CD4-positive, alpha-beta T cell treated with Interleukin-17A for 1 hour (primary cell): ENCODE measurements at places on chromosomes 4 and X.

GRCh38 chr4:72631296-72631695 lies 62.3 kb upstream of the ADAMTS3 start:
- no peak for DNase-seq

DNA sequence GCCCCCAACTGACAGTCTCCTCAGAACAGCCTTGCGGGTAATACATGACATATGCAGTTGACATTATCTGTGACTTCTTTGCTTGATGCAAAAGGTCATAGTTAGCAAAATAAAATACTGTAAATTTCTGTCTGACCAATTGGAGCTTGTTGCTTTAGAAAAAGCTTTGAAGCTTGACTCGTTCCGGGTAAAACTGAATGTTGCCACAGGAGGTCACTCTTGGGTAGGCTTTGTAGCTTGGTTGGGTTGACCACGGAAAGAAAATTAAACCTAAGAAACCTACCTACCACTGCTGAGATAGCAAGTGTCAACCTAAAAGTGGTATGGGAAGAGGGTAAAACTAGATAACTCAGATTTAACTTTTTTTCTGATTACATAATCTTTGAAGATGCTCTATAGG lies 23.2 kb downstream of the PRPS2 start:
- peak; percentile 59 for DNase-seq

DNA sequence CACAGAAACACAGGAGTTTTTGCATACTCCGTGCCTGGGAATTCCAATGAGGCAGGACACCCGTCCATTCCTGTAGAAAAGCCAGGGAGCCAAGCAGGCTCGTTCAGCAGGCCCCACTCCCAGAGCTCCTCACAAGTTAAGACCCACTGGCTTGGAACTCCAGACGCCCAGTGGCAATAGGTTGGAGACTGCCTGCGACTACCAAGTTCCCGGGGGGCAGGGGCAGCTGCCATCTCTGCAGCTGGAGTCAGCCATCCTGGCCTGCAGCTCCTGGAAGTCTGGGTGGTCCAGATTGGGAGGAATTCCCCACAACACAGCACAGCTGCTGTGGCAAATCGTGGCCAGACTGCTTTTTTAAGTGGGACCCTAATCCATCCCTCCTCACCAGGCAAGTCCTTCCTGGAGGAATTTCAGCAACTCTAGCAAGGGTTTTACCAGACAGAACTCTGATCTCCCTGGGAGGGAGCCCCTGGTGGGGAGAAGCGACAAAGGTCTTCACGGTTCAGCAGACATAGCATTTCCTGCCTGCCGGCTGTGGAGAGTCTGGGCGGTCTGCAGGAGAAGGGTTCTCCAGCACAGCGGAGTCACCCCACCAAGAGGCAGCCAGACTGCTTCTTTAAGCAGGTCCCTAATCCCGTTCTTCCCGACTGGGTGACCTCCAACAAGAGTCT lies 231.9 kb downstream of the STPG2 start:
- no peak for DNase-seq

DNA sequence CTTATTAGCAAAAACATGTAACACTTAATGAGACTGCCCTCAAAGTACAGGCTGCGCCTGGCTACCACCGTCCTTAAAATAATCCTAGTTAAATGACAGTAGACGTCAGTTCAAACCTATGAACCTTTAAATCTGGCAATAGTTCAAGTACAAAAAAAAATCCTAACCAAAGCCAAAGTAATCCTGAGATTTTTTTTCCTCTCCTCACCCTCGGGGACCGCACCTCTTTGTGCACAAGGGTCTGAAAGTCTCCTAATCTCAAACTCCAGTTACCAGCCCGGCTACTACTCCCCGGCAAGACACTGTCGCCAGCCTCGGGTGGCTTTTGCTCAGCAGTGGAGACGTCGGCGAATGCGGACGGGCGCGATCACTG lies 439 bp downstream of the SEC31A start:
- DNase-seq = no peak

DNA sequence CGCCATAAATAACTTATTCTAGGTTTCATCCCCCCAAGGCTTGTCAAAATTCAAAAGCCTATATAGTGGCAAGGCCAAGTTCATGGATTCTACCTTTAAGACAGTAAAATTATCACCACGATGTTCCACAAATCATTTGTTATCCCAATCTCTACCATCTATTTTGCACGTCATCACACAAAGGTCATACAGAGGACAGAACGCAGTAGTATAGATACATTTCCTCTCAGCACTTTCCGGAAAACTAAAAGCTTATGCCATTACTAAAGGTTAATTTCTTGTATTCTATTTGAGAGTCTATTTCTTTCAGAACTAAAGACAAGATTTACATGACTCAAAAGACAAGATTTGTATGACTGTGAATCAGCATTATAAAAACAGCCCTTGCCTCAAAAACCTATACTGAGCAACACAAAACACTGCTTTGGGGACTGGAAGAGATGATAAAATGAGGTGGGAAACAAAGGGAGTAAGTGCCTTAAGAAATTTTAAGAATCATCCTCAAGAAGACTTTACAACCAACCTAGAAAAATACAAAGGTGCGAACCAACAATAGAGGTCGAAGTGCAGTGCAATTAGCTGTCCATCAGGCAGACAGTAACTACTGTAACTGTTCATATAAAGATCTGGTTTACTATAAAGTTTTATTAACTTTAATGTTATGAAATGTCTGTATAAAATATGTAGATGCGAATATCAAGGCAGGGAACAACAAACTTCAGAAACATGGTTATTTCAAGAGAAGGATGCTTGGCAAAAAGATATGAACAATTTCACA lies 7.6 kb downstream of the UBE2D3 start:
- peak; percentile 81 for DNase-seq

- DNase-seq = no peak
These were observed 24.5 kb upstream of the VEGFC start for GRCh38 chr4:176817204-176817603.

DNA sequence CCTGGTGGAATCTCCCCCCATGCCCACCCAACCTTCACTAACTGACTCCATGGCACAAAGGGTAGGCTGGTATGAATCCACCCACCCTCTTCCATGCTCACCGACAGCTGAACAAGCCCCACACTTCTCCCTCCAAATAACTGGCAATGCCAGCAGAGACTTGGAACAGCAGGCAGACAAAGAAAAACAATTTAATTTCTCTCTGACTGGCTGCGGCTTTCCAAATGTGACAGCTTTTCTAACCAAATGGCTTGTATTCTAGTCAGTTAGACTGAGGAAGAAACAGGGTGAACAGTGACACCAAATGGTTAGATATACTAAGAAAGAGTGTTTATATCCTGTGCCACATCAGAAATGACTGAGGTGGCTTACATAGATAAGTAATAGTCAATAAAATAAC lies 199.3 kb upstream of the ADAMTS3 start:
- no peak for DNase-seq

- DNase-seq = no peak
These were observed 283.6 kb downstream of the FRMPD4 start for GRCh38 chrX:12421918-12422317.

DNA sequence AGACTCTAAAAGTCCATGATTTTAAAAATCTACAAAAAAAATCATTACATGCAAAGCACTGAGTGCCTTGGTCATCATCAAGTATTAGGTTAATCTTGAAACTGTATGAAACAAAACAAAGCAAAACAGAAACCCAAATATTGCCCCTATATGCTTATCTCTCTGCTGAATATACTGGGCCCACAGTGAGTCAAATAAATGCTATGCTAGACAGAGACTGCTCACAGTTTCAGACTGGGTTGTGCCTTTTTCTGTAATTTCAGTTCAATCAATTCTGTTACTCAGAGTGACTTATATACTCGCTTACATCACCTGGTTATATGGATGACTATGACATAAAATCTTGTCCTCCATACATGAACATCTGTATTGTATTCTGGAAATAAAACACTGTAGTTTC lies 257.1 kb upstream of the ACTRT1 start:
- no peak for DNase-seq

DNA sequence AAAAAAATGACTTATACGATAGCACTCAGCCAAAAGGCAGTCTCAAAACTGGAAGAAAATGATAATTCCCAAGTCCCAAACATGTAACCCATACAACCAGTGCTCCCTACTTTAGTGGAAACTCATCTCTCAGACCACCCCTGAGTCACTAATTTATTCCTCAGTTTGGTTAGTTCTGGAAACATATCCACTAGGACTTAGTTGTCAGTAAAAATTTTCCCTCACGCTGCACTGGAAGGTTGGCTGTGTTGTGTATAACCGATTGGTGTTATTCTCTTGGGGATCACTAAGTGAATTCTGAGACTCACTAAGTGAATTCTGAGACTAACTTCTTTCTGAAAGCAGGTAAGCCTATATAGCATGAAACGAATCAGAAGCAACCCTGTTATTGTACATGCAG lies 48.5 kb upstream of the GAB1 start:
- no peak for DNase-seq

GRCh38 chr4:25749150-25749794 lies 93.6 kb downstream of the SLC34A2 start:
- DNase-seq = no peak

GRCh38 chrX:77622233-77622632 lies 163.8 kb downstream of the ATRX start:
- DNase-seq = no peak

GRCh38 chr4:115287426-115287825 lies 174.0 kb upstream of the NDST4 start:
- no peak for DNase-seq

DNA sequence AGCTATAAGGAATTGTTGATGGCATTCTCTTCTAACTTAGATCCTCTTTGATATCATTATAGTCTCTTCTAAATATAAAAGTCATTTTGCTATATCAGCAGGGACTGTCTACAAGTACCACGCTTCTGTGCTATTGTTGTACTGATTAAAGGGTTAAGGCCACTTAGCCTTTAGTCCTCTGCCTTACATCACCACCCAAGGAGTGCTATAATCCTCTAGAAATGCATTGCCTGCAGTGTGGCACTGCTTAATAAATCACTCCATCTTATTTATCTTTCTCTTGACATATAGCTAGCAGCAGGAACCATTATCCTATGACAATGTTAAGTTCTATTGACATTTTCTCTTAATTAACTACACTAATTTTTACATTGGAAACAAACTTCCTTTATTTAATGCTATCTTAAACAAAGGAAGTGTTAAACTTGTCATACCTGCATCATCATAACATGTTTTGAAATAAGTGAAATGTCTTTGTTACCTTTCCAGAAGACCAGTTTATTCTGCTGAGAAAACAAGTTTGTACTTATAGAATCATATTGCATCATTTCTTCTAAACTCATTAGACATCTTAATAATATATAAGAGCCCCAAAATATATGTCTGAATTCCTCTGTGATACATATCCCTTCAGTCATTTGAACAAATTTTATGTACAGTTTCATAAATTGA lies 360.9 kb upstream of the ATOH1 start:
- DNase-seq = no peak

- peak; percentile 9 for DNase-seq
These were observed 1.2 kb upstream of the TMEM144 start for GRCh38 chr4:158208963-158209640.
